ENCODE measurements at places on chromosomes 3 and 15. TPM values are rescaled to one million over a fixed set of nuclear protein-coding genes. Genes with fewer than 3 reads are reported as not detected.

GRCh38 chr15:31563001-31563400, 236.4 kb downstream of the KLF13 start:
- no peak for DNase-seq

GRCh38 chr3:128855569-128855968, 23.9 kb upstream of the ACAD9 start:
- no peak for DNase-seq

GRCh38 chr3:174533286-174533685, 325.8 kb upstream of the NAALADL2 start:
- DNase-seq, result no peak

GRCh38 chr3:61612211-61613194, 51.1 kb downstream of the PTPRG start:
- DNase-seq, result no peak

- DNase-seq, result no peak
Observed at GRCh38 chr3:178277605-178278004, 258.6 kb upstream of the KCNMB2 start.

GRCh38 chr3:157669416-157669815, 166.2 kb upstream of the VEPH1 start:
- no peak for DNase-seq

GRCh38 chr3:47324278-47324865, 41.6 kb downstream of the KLHL18 start:
- peak; percentile 89 for DNase-seq

- peak; percentile 15 for DNase-seq
Observed at GRCh38 chr15:94231723-94232468, 535 bp downstream of the MCTP2 start.

GRCh38 chr15:48440084-48440483, 108.9 kb downstream of the DUT start:
- DNase-seq, result no peak

- DNase-seq, result no peak
Observed at GRCh38 chr15:98438326-98438725, 210.0 kb upstream of the IGF1R start.

DNA sequence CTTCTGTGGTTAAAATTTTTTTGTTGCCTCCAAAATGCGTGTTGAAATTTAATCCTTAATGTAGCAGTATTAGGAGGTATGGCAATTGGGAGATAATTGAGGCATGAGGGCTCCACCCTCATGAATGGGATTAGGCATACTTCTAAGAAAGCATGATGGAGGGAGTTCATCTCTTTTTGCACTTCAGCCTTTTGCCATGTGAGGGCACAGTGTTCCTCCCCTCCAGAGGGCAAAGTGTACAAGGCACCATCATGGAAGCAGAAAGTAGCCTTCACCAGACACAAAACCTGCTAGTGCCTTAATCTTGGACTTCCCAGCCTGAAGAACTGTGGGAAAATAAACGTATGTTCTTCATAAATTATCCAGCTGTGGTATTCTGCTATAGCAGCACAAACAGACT, 429.5 kb downstream of the ZIC1 start:
- DNase-seq, result peak; percentile 8

GRCh38 chr15:74276560-74276959, 40.4 kb downstream of the CCDC33 start:
- no peak for DNase-seq

- DNase-seq, result no peak
Observed at GRCh38 chr15:93414576-93415231, 325.7 kb upstream of the RGMA start.

DNA sequence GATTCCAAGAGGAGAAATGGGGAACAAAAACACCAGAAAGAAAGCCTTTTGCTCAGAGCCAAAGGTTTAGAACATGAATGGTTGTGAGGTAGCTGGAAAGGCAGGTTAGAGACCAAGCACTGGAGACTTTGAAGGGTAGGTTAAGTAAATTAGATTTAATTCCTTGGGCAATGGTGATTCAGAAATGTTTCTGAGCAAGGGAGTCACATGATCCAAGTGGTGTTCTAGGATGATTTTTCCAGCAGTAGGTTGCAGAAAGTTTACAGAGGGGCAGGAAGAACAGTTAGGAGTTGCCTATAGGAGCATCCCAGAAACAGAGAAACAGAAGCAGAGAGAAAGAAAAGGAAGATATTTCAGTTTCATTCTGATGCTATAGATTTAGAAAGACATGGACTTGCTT, 139.8 kb downstream of the WDR76 start:
- DNase-seq, result no peak

DNA sequence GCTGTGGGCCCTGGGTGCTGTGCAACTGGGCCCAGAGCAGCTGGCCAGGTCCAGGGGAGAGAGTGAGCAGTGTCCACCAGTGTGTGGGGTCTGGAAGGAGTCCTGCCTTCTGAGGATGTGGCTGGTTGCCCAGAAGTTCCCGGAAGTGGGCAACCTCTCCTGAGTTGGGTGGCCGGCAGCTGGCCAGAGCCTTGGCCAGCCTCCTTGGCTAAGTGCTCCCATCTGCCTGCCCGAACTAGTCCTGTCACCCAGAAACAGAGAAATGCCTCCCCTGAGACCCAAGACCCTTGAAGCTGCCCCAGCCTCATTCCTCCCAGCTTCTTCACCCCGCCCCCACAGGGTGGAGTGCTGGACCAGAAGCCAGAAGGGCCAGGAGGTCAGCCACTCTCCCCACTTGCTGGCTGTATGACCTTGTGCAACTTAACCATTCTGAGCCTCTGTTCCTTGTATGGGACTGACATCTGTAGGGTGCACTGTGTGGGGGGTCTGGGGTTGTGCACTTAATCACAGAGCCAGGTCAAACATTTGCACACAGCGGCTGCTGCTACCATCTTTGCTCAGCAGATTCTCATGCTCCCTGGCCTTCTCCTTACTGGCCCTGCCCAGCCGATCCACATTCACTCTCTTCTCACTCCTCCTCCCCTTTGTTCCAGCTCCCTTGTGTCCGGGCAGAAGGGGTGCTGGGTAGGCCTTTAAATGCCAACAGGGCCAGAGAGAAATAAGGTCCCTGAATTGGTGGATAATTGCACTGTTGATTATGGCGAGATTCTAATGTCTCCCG, 7.5 kb upstream of the ALAS1 start:
- DNase-seq, result no peak

DNA sequence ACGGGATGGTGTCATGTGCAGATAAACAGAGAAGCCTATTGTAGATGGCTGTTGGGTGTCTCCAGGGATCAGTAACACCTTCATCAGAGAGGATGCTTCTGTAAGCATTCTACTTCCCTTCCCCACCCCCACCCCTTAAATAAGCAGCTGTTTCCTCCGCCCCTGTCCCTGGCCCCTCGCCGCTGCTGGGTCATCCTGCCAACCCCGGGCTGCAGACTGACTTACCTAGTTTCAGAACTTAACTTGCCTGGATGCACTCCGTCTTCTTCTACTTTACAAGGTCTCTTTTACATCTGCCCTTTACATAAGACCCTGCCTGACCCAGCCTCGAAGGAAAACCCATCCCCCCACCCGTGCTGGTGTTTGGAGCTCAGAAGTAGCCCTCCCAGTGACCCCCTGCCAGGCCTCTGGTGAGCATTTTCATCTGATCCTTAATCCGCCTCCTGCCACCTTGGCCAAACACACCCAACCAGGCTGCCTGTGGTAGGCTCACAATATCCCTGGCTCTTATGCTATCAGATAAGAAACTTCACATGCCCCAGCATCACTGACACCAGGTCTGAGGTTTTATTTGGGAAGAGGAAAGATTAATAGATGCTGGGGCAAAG, 103.0 kb upstream of the HES1 start:
- no peak for DNase-seq

- DNase-seq, result no peak
Observed at GRCh38 chr15:61851955-61852354, 208.3 kb downstream of the VPS13C start.

The C3orf52 gene
- 14.6 TPM for total RNA-seq

The RIOX2 gene
- 26.2 TPM for total RNA-seq

The GP9 gene
- not detected for total RNA-seq

The LTK gene
- 0.83 TPM for total RNA-seq

The COLQ gene
- total RNA-seq, result 0.27 TPM

The ADAMTS17 gene
- 2.7 TPM for total RNA-seq

The C3orf85 gene
- total RNA-seq, result 33.4 TPM

The WNT7A gene
- total RNA-seq, result 0.28 TPM

The MOBP gene
- total RNA-seq, result 0.10 TPM

The ISG20 gene
- 13.3 TPM for total RNA-seq

The EPHA3 gene
- total RNA-seq, result 15.3 TPM

The GOLGA8S gene
- total RNA-seq, result 0.03 TPM

The DCLK3 gene
- total RNA-seq, result not detected

The UROC1 gene
- 4.2 TPM for total RNA-seq

The PAK6 gene
- total RNA-seq, result 6.1 TPM

The FBXO40 gene
- total RNA-seq, result not detected

The C15orf40 gene
- total RNA-seq, result 7.5 TPM

The SH3GL3 gene
- total RNA-seq, result 8.7 TPM

The PLSCR2 gene
- total RNA-seq, result not detected

Measured in hepatocyte (in vitro differentiated cells).